ENCODE measurements at places on chromosomes 3 and 15.

- no peak for DNase-seq
Observed at GRCh38 chr3:31917303-31918005, 63.6 kb downstream of the OSBPL10 start.

DNA sequence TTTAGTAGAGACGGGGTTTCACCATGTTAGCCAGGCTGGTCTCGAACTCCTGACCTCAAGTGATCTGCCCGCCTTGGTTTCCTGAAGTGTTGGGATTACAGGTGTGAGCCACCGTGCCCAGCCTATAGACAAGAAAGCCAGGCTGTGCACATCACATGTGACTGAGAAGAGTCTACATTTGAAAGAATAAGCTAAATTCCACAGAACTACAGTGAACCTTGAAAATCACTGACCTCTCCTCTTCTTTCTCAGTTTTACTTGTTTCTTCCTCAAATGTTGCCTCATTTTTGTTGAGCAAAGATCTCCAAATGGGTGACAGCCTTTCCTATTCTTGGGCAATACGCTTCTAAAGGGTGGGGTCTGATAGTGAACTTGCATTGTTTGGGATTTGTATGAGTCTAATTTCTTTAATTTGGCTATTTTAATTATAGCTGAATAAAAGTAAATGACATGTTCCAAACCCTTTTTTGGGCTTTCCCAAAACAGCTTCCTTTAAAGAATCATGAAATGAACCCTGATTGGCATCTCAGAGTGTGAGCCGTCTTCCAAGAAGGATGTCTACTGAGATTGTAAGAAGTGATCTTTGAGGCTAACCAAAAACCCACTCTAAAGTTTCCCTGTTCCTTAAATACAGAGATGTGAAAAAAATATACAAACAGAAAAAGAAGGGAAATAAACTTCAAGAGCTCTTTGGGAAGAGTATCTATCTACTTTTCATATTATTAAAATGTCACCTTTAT lies 21.6 kb upstream of the SPTBN5 start:
- DNase-seq: no peak

GRCh38 chr3:27943106-27943505 lies 221.0 kb upstream of the EOMES start:
- peak; percentile 59 for DNase-seq

- no peak for DNase-seq
Observed at GRCh38 chr3:66261355-66261754, 40.6 kb downstream of the SLC25A26 start.

DNA sequence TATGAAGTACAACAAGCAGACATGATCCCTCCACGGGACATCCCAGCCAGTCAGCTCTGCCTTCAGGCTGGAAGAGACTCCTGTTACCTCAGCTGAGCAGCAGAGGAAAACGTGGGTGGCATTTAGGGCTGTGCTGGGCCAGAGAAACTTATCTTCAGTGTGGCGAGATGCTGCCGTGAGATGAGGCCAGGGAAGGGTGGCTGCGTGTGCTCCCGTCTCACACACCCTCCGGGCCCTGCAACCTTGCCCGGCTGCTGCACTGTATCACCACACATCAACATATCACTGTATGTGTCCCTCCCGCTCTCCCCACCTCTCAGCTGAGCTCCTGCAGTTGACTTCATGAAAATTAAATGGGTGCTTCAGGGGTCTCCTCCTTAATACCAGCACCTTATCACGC lies 23.4 kb downstream of the BMF start:
- DNase-seq: no peak

GRCh38 chr15:59028387-59028955 lies 41.0 kb downstream of the RNF111 start:
- DNase-seq: no peak

DNA sequence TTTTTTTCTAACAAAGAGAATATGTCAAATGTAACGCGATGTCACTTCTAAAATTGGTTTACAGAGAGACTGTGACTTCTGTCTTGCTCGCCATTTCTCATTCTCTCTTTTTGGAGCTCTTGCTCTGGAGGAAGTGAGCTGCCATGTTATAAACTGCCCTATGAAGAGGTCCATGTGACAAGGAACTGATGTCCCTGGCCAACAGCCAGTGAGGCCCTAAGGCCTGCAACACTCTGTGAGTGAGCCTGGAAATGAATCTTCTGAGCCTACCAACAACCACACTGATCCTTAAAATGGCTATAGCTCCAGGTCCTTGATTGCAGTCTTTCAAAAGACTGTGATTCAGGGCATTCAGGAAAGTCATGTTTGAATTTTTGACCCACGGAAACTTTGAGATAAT lies 49.9 kb downstream of the NMD3 start:
- no peak for DNase-seq

DNA sequence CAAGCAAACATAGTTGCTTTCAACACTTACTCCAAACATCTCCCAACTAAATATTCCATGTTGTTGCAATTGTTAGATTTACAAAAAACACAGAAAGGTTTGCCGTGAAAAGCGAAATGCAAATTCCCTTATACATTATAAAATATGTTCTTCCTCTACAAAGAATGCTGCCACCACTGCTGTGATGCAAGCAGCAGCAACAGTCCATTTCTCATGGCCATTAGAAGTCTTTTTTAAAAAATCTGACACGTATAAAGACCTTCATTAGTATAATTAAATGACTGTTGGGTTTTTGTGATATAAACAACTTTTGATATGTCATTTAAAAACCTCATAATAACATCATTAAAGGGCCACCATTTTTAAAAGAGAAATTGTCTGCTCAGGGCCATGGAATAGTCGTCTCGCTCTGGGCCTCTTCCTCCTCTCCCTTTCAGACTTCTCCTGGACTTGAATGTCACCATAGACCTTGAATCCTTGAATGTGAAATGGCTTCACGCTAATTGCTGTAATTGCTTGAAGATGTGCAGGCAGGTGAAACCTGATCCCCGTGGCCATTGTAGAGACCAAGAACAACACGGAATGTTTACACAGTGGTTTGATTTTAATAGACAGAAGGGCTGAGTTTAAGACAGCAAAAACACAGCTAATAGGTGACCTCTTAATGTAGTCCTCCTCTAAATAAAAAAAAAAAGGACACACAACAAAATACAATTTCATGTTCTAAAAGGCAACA lies 450.4 kb downstream of the FOXP1 start:
- no peak for DNase-seq

DNA sequence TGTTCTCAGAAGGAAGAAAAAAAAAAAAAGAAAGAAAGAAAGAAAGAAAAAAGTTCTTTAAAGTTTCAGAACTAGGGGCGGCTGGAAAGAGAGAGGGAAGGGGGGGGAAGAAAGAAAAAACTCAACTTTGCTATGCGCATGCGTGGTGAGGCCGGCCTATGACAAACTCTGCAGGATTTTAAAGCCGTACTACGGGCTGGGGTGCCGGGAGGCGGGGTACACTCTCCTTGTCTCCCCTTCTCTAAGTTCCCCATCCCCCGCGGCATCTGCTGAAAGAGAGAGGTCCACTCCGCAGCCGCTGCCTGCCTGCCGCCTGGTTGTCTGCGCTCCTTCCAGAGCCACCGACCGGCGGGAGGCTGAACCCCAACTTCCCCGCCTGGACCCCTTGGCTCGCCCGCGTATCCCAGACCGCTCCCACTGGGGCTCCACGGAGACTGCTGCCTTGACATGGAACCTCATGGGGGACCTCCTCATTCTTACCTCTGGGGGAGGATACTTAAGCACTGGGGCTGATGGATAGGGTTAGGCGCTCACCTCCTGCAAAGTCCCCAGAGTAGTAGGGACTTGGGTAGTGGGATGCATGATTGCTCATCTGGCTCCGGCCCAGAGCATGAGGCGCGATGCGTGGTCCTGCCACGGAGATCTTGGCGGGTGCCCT lies 1.4 kb upstream of the WNT5A start:
- DNase-seq: peak; percentile 75

DNA sequence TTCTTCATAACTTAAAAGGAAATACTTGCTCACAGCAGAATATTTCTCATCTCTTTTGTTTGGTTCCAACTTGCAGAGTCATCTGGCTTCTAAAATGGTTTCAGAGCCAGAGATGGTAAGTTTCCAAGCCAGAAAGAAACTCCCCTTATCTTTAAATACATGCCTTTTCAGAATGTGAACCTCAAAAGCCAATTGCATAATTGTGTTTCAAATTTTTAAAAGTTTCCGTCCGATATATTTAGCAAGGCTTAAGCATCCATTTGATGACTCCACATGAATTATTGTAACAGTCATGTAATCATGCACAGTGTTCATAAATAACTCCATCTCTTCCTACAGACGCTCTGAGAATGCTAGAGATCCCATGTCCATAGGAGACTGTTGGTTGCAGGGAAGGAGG lies 40.6 kb upstream of the C3orf80 start:
- no peak for DNase-seq

GRCh38 chr3:127495821-127496655 lies 94.5 kb downstream of the TPRA1 start:
- DNase-seq: no peak

DNA sequence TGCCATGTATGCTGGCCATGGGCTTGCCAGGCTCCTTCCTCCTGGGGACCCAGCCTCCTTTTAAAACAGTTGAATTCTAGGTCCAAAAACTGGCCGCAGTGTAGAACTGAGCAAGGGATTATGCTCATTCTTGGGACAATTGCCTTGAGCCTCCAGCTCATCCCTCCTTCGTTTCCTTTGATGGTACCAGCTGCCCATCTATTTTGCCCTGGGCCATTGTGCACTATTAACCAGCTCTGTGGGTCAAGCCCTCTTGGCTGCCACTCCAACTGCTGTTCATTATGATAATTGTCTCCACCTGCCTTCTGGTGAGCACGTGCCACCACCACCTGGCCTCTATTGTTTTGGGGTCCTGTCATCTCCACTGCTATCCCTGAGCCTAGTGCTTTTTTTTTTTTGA lies 75.8 kb upstream of the SYN2 start:
- no peak for DNase-seq

GRCh38 chr15:85621094-85621493 lies 173.6 kb downstream of the KLHL25 start:
- DNase-seq: no peak

- DNase-seq: no peak
Observed at GRCh38 chr3:46946856-46947545, 29.5 kb downstream of the CCDC12 start.

- DNase-seq: peak; percentile 89
Observed at GRCh38 chr3:194686816-194687637, 1.3 kb downstream of the FAM43A start.

- DNase-seq: peak; percentile 71
Observed at GRCh38 chr3:72768006-72768441, 80.2 kb downstream of the SHQ1 start.

DNA sequence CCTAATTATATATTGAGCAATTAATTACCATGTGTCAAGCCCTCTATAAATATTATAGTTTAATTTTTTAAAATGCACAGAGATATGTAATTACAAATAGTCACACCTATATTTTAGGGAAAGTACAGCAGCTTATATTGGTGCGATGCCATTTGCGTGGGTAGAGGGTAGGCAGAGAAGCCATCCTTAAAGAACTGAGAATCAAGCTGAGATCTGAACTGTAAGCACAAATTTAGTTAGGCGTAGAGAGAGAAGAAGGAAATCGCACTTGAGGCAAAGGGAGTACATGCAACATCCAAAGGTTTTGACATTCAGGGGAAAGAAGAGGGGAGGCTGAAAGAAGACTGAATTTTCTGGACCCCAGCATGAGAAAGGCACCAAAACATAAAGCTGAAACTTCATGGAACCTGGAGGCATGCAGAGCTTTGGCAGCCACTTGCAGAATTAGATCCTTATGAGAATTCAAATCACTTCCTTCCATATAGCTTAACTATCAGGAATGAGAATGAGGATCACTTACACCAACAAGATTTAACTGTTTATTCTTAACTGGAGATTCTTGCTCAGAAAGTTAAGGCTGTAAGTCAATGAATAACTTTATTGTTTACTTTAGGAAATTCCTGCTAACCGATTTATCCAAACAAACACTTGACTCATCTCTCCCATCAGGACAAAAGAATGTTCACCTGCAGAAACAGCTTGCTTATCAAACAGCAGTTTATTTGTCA lies 114.3 kb downstream of the TGFBR2 start:
- DNase-seq: no peak

GRCh38 chr3:177430653-177431052 lies 233.4 kb upstream of the TBL1XR1 start:
- no peak for DNase-seq

GRCh38 chr3:184801241-184801785 lies 10.7 kb upstream of the VPS8 start:
- no peak for DNase-seq

DNA sequence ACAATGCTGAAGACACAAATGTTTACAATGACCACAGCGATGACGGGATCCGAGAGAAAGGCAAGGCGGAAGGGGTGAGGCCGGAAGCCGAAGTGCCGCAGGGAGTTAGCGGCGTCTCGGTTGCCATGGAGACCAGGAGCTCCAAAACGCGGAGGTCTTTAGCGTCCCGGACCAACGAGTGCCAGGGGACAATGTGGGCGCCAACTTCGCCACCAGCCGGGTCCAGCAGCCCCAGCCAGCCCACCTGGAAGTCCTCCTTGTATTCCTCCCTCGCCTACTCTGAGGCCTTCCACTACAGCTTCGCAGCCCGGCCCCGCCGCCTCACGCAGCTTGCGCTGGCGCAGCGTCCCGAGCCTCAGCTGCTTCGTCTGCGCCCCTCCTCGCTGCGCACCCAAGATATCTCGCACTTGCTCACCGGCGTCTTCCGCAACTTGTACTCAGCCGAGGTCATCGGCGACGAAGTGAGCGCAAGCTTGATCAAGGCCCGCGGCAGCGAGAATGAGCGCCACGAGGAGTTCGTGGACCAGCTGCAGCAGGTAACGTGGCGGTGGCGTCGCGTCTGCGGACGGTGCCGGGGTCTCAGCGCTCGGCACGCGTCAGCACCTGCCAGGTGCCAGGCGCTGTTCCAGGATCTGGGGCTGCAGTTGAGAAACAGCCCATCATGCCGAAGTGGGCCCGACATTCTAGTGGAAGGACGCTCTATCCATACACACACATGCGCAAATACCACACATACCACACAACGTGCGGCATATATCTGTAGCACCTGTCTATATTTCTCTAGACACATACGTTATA lies at the start of gene DLEC1:
Gene DLEC1, plus strand, starts transcription at position 108 of the 798 bp plus-strand sequence. Its CDS starts 18 bp downstream, at position 126.
- peak; percentile 92 for DNase-seq

- peak; percentile 97 for DNase-seq
Observed at GRCh38 chr3:129314386-129315222, 35.9 kb downstream of the HMCES start.

DNA sequence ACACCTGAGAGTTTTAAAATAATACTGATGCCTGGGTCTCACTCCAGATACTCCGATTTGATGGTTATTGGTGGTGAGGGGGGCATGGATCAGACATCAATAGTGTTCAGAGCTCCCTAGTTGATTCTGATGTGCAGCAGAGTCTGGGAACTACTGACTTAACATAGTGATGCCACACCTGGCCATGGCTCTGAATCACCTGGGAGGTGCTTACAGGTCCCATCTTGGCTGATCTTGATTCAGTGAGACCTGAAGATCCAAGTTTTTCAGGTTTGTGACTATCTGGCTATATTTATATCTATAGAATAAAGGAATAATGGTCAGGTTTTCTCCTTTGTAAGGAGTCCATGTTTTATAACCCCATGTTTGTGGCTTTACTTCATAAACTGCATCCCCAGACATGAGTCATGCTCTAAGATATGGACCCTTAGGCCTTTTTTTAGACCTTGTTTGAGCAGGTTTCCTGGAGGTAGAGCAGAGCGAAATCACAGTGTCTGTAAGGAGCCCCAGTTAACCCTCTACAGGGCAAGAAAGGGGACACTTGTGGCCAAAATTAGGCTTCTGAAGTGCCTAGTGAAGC lies 101.4 kb downstream of the LARS2 start:
- DNase-seq: no peak

- no peak for DNase-seq
Observed at GRCh38 chr15:75231836-75232235, 26.3 kb upstream of the GOLGA6C start.

Data from neural progenitor cell (in vitro differentiated cells).